ENCODE measurements at places on chromosomes 1 and 21.

- no peak for DNase-seq
Measured at GRCh38 chr1:18783705-18784481, 75.6 kb downstream of the TAS1R2 start.

DNA sequence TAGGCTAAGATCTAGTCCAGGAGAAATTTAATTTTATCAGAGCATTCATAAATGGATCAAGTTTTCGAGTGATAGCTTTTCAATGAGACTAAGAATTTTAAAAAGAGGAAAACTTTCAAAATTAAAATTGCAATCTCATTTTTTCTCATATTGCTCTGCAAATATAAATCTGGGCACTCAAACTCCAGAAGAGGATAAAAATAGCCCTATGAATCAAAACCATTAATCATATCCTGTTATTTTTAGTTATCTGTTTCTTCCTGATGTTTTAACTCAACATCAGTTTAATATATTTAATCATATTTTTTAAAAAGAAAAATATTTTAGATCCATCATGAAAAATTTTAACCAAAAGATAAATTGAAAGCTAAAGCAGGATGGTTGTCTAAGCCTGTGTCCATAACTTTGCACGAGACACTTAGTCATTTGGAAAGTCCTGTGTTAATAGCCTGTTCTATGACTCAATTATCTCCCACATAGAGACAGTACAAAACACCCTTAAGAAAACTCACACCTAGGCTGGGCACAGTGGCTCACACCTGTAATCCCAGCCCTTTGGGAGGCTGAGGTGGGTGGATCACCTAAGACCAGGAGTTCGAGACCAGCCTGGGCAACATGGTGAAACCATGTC, 17.1 kb upstream of the PRRC2C start:
- no peak for DNase-seq

GRCh38 chr1:150106341-150106740, 38.8 kb downstream of the VPS45 start:
- DNase-seq: no peak

DNA sequence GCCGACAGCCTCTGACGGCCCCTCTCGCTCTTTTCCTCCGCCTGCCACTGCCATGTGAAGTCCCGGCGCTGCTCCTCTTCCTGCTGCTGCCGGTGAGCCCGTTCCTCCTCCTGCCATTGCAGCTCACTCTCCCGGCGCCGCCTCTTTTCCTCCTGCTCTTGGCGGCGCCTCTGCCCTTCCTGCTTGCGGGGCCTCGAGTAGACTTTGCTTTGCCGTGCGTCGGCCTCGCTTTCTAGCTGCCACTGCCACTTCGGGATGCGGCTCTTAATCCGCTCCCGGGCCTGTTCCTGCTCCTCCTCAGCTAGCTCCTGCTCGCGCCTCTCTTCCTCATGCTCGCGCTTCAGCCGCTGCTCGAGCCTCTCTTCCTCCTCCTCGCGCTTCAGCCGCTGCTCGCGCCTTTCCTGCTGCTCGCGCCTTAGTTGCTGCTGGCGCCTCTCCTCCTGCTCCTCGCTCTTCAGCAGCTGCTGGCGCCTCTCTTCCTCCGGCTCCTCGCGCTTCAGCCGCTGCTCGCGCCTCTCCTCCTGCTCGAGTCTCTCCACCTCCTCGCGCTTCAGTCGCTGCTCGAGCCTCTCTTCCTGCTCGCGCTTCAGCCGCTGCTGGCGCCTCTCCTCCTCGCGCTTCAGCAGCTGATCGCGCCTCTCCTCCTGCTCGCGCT, 4.3 kb downstream of the TCHH start:
- DNase-seq: peak; percentile 65

DNA sequence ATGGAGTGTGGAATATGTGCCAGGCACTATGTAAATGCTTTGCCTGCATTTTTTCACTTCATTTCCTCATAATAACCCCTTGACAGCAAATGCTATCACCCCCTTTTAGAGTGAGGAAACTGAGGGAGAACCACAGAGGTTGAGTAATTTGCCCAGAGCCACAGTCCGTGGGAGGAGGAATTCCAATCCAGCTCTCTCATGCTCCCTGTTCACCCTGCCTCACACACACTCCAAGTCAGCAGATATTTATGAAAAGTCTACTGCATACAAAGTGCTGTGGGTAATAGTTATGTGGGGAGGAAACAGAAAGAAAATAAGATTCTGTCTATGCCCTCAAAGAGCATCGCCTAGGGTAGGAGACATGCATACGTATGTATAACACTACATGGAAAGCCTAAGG, 30.9 kb upstream of the RBM15 start:
- no peak for DNase-seq

GRCh38 chr1:214565310-214565709, 13.9 kb upstream of the PTPN14 start:
- DNase-seq: no peak

GRCh38 chr1:11648039-11648438, 6.2 kb downstream of the FBXO2 start:
- DNase-seq: no peak

DNA sequence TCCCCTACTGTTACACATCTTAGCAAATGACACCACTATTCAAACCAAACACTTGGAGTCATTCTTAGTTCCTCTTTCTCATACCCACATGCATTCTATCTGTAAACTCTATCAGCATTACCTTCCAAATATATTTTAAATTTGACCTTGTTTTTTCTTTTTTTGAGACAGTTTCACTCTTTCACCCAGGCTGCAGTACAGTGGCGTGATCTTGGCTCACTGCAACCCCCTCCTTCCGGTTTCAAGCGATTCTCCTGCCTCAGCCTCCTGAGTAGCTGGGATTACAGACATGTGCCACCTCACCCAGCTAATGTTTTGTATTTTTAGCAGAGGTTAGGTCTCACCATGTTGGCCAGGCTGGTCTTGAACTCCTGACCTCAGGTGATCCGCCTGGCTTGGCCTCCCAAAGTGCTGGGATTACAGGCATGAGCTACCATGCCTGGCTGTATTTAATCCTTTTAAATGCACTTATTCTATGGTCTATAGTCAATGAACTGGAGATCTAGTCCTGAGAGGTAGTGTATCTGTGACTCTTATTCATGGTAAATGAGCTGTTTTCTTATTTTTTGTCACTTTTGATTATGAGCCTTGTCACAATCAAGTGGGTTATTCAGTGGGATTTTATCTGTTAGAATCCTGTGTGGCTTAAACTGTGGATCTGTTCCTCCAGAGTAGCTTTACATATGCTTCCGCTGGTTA, 73.1 kb downstream of the GATAD2B start:
- no peak for DNase-seq

- no peak for DNase-seq
Measured at GRCh38 chr1:55466921-55467320, 251.8 kb upstream of the USP24 start.

- DNase-seq: no peak
Measured at GRCh38 chr1:87902830-87903229, 574.1 kb downstream of the LMO4 start.

DNA sequence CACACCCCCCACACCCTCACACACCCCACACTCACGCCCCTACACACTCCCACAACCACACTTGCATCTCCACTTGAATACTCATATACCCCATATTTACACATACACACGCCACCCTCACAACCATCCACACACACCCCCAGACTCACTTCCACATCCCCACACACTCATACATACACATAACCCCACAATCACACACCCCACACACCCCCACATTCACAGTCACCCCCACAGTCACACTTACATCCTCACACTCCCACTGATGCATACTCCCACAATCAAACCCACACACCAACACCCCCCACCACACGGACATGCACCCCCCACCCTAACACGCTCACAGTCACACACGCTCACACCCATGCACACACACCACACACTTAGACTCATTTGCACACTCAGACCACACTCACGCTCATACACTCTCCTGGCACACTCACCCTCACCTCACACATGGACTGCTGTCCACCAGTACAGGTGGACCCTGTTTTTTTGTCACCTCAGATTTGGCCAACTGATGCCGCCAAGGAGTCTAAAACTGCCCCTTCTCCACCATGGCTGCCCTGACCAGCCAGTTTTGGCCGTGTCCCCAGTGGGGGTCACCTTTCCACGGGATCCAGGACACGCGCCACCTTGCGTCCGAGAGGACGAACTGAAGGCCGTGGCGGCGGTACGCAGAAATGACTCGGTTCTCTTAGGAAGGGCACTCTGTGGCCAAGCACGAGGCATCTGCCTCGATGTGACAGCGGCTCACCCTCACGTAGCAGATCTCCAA, 45.3 kb upstream of the EDN2 start:
- no peak for DNase-seq

DNA sequence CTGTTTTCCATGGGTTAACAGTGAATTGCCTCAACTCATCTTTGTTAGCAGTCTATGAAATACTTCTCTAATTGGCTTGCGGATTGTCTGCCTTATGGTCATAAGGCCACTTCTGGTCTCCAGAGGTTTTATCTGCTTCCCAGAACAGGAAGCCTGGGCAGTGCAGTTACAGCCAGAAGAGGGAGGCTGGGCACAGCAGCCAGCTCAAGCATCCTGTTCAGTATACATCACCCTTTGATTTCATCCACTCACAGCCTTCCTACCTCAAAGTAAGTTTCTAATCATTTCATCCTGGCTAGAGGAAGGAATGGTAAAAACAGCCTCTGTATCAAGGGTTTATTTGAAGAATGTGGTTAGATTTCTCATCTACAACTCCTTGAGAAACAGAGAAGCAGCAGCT, 311.5 kb upstream of the DEPDC1 start:
- no peak for DNase-seq

- DNase-seq: no peak
Measured at GRCh38 chr21:42526379-42526727, 12.7 kb downstream of the SLC37A1 start.

DNA sequence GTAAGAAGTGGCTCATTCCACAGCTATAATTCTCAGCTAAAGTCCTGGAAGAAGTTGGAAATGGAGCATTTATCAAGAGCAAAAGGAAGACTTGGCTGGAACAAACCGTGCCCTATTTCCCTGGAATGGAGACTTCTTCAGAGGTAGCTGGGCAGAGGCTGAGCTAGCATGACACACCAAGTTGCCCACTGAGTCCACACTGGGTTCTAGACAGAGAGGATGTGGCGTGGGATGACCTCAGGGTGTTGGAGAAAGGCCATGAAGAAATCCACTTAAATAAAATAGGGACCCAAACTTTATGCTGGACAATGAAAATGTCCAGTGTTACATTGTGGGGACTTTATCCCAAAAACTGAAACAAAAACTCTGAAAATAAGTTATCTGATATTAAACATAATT, 116.2 kb downstream of the KCNJ6 start:
- DNase-seq: no peak

DNA sequence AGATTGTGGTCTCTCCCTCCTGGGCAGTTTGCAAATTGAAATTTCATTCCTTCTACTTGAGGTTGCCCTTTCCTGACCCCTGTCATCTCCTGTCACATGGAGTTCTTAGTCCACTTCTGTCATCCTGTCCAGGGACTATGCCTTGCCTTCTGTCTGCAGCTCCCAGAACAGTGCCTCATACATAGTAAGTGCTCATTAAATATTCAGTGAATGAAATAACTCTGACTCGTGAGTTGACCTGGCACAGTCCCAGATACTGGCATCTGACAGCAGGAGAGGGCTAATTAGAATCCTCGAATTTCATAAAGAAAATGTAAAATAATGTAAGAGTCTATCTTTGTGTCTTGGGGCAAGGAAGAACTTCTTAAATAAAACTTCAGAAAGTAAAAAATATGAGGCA, 50.8 kb downstream of the CNIH3 start:
- no peak for DNase-seq

DNA sequence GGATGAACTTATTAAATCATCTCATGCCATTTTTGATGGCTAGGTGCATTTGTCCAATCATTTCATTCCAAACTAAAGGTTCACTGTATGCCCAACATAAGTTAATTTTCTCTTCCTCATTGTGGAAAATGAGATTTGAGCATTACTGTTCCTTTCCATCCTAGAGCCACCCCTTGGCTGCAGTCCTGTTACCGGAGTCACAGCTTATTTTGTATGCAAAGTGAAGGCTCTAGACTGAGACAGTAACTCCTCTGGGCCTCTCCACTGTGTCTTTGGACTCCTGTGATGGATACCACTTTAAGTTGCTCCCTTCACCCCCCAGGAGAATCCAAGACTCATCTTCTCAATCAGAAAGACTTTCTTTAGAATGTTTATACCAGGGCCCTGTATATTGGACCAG, 59.7 kb downstream of the FGGY start:
- DNase-seq: no peak

DNA sequence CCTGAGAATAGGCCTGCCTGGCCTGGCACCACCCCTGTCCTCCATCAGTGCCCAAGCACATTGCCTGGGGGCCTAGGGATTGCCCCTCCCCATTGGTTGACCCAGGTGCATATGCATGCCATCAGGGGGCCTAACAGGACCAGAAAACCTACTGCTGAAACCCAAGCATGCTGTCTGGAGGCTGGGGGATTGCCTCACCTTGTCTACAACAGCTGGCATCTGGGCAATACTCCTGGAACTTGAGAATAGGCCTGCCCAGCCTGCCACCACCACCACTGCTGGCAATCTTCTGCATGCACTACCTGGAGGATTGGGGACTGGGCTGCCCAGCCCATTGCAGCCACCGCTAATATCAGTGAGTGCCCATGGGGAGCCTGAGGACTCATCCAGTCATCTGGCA, 56.1 kb upstream of the BCL10 start:
- no peak for DNase-seq

DNA sequence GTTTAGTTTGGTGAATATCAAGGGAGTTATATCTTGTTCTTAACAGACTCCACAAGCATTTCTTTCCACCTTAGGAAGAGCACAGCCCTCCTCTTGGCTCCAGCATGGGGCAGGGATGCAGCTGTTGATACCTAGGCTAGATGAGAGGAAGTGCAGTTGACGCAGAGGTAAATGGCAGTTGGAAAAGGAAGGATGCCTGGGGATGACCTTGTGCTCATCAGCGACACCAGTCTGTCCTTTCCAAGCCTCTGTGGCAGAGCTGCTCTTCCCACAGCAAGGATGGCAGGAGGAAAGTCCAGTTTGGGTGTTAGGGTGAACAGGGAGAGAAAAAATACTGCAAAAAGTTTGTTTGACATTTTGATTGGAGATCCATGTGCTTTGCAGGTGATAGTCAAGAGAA, 6.2 kb downstream of the PROX1 start:
- no peak for DNase-seq

DNA sequence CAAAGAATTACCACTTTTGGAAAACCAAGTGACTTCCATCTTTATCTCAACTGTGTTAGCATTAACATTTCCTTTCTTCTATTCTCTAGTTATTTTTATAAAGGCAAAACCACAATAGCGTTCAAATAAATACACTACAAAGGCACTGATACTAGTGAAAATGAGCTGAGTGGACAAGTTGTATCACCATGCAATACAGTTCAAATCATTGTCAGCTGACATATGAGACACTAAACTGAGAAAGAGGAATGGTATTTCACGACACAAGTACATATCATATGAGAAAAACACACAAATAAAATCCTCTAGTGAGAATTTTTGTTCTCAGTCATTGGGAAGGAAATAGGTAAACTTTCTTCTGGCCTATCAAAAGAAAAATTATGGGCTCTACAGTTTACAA, 26.2 kb downstream of the ENAH start:
- DNase-seq: no peak
